ENCODE measurements at places on chromosomes 3 and 15. TPM values are rescaled to one million over a fixed set of nuclear protein-coding genes. Genes with fewer than 3 reads are reported as not detected.

The SHQ1 gene
- 19.1 TPM for total RNA-seq

The CEMIP gene
- 466 TPM for total RNA-seq

The UQCRC1 gene
- 241 TPM for total RNA-seq

The RBP2 gene
- total RNA-seq, result not detected

The CFAP20DC gene
- 1.6 TPM for total RNA-seq

The C3orf62 gene
- 1.7 TPM for total RNA-seq

The ZNF445 gene
- 5.5 TPM for total RNA-seq

The TTLL13 gene
- total RNA-seq, result 0.14 TPM

The XCR1 gene
- under 0.01 TPM for total RNA-seq

The SIDT1 gene
- total RNA-seq, result under 0.01 TPM

The AP3B2 gene
- 0.43 TPM for total RNA-seq

The KCNH8 gene
- not detected for total RNA-seq

The C2CD4B gene
- total RNA-seq, result not detected

The GOLGA6L26 gene
- total RNA-seq, result not detected

The PYGO1 gene
- 8.6 TPM for total RNA-seq

The KLHL18 gene
- total RNA-seq, result 14.2 TPM

The UROC1 gene
- total RNA-seq, result not detected

The GABRA5 gene
- 0.14 TPM for total RNA-seq

The GP9 gene
- total RNA-seq, result not detected

The FGF7 gene
- total RNA-seq, result 976 TPM

The BUB1B gene
- total RNA-seq, result 2.4 TPM

The AGBL1 gene
- total RNA-seq, result not detected

The HHLA2 gene
- not detected for total RNA-seq

The IGF2BP2 gene
- total RNA-seq, result 28.8 TPM

The TIGIT gene
- not detected for total RNA-seq

The MB21D2 gene
- 11.9 TPM for total RNA-seq

The GCHFR gene
- 3.2 TPM for total RNA-seq

The ALDH1L1 gene
- under 0.01 TPM for total RNA-seq

The TM6SF1 gene
- total RNA-seq, result 0.55 TPM

The ANKRD63 gene
- not detected for total RNA-seq

The SENP8 gene
- total RNA-seq, result 2.6 TPM

The THAP10 gene
- total RNA-seq, result 1.0 TPM

The GOLGA8K gene
- 0.09 TPM for total RNA-seq

The MKRN3 gene
- total RNA-seq, result 1.4 TPM

The LIPC gene
- 1.3 TPM for total RNA-seq

The GJD2 gene
- total RNA-seq, result not detected

The KY gene
- total RNA-seq, result 0.28 TPM

The GOLGA8G gene
- under 0.01 TPM for total RNA-seq

The TNFAIP8L3 gene
- 14.2 TPM for total RNA-seq

The CILP gene
- total RNA-seq, result 0.28 TPM

The ACVR2B gene
- 2.2 TPM for total RNA-seq

The SLC51A gene
- total RNA-seq, result not detected

The EFCAB12 gene
- total RNA-seq, result 0.09 TPM

The PSTPIP1 gene
- not detected for total RNA-seq

The IL17RE gene
- total RNA-seq, result 0.14 TPM

The NR2E3 gene
- total RNA-seq, result 0.14 TPM

The ITPKA gene
- 0.92 TPM for total RNA-seq

The FAM81A gene
- total RNA-seq, result 0.18 TPM

The AADACL2 gene
- total RNA-seq, result not detected

The C3orf85 gene
- total RNA-seq, result not detected

The ALDH1A2 gene
- 1.7 TPM for total RNA-seq

The SKOR1 gene
- 0.09 TPM for total RNA-seq

The LYZL4 gene
- total RNA-seq, result not detected

The ZBTB38 gene
- 116 TPM for total RNA-seq

The GRK7 gene
- total RNA-seq, result not detected

The SETD2 gene
- 22.0 TPM for total RNA-seq

The IGDCC3 gene
- not detected for total RNA-seq

The C3orf18 gene
- total RNA-seq, result 16.0 TPM
